Memory B cell (primary cell): ENCODE measurements at places on chromosomes 3 and 15.

- DNase-seq = no peak
Measured at GRCh38 chr15:27831384-27832236, 267.5 kb downstream of the OCA2 start.

- DNase-seq = no peak
Measured at GRCh38 chr15:77066971-77067690, 3.8 kb downstream of the TSPAN3 start.

- no peak for DNase-seq
Measured at GRCh38 chr3:188230962-188231361, 77.0 kb downstream of the LPP start.

GRCh38 chr15:87761736-87762509 is 494.6 kb downstream of the NTRK3 start:
- no peak for DNase-seq

DNA sequence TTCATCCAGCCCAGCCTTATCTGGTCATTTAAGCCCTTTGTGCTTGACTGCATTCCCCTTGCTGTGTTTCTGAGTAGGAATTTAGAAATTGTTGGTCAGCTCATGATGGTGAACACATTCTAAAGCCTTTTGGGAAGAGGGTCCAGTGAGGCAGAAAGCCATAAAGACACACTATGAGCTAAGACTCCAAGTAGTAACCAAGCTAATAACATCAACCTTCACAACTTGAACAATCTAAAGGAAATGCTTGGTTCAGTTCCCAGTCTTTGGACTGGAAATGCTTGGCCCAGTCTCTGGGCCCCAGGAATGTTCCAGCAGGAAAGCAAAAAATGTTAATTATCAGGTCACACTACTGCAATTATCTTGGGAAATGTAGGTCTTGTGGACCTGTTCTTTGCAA is 7.7 kb downstream of the PLSCR1 start:
- DNase-seq = no peak

DNA sequence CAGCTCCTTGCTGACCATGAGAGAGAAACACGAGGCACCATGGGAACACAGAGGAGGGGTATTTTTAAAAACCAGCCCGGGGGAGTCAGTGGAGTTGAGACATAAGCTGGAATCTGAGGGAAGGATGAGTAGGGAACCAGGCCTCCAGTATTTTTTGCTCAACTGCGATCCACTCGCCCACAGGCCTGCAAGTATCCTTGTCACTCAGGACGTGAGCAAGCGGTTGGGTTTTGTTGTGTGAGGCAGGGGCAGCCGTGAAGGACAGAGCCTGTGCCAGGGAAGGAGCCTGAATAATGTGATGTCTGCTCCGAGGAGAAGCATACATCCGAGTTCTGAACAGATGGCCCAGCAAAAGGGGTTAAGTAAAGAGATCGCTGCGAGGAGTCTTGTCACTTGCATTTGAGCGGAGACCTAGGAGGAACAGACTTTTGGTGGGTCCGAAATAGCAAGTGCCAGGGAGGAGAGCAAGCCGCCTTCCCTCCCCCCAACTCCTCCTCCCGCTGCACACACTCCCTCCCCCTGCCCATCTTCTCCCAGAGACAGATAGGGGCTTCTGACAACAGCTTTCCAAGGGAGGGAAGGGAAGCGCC is 20.4 kb upstream of the NTRK3 start:
- no peak for DNase-seq

DNA sequence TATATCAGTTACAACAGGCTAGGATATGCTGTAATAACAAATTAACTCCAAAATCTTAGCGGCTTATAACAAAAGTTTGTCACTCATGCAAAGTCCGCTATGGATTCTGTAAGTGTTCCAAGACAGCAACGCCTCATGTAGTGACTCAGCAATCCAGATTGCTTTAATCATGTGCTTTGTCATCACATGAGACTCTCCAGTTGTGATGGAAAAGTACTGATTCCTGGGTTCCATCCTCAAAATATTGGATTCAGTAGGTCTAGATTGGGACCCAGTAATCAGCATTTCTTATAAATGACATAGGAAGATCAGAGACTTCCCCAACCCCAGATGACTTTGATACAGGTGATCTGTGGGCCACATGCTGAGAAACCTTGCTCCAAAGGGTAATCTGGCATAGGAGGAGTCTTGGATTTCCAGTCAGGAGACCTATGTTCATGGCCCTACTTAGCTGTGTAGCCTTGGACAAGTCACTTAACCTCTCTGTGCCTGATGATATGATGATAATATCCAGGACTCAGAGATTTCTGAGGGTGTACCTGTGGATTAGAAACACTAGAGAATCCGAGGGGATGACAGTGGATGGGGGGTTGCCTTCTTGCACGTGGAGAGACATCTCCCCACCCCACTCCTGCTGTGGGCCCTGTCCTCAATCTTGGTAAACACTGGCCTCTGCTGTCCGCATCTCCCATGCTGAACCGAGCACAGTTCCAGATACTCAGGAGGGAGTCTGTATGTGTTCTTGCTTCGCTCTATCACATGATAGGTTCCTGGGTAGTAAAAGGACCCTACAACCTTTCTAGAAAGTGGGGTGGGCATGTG is 65.5 kb downstream of the CORO2B start:
- no peak for DNase-seq

DNA sequence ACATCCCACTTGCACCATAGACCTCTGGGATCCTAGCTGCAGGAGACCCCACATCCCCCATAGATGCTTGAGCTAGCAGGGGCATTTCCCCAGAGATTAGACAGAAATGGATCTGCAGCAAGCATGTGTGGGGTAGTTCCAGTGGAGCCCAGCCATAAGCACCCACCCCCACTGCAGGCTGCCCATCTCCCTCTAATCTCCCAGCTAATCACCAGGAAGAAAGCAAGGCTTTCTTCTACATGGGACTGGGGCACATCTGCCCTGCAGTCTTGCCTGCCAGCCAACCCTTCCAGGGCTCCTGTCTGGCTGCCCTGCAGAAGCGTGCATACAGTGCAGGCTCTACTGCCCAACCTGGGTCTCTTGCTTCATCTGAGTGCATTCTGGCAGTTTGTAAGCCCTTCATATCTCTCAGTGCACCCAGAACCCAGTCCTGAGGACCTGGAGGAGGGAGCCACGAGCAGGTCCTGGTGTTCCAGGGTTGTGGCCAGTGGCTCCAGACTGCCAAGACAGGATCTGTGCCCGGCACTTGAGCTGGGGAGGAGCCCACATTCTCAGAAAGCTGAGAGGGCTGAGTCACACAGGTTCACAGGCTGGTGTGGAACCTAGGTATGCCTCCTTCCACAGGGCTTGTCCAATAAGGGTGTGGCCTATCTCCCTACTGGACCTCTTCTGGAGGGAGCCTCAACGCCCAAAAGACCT is 49.9 kb upstream of the IGSF11 start:
- no peak for DNase-seq

GRCh38 chr15:75827691-75828090 is 15.6 kb upstream of the UBE2Q2 start:
- no peak for DNase-seq

- no peak for DNase-seq
Measured at GRCh38 chr15:68224546-68225250, 4.8 kb downstream of the CLN6 start.

DNA sequence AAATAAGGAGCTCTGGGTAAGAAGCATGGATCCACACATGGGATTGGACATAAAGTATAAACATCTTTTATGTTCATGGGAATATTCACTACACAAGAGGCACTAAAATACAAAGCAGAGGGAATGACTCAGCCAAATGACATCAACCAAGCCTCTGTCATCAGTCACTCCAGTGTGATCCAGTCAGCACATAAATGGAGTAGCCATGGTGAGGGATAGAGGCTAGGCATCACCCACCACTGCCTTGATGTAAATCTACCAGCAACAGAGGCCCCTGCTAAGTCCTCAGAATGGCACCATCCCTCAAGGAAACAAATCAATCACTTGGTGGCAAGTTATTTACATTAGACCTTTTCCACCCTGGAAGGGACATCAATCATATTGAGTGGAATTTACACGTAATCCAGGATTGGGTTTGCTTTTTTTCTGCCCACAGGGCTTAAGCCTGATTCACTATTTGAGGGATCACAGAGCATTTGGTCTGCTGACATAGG is 27.2 kb downstream of the VEPH1 start:
- DNase-seq = no peak

DNA sequence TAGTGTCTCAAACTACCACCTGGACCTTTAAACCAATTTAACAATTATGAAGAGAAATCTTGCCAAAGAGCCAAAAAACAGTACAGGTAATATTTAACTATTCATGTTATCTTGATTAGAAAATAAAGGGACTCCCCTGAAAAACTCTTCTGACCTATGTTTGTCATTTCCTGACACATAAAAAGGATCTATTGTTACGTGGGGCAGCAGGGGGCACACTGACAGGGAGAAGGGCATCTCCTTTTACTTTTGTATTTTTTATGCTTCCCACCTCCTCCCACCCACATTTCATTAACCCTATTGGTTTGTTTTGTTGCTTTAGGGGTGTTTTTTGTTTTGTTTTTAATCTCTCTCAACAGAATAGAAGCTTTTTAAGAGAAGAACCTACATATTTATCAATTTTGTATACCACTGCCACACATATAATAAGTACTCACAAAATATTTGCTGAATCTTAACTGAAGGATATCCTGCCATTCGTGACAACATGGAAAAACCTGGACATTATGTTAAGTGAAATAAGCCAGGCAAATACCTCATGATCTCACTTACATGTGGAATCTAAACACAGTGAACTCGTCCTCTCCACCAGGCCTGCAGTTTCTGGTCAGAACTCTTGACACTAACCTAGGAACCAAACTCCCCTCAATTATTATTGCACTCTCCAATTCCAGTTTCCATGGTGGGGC is 17.7 kb downstream of the STAG1 start:
- DNase-seq = no peak

DNA sequence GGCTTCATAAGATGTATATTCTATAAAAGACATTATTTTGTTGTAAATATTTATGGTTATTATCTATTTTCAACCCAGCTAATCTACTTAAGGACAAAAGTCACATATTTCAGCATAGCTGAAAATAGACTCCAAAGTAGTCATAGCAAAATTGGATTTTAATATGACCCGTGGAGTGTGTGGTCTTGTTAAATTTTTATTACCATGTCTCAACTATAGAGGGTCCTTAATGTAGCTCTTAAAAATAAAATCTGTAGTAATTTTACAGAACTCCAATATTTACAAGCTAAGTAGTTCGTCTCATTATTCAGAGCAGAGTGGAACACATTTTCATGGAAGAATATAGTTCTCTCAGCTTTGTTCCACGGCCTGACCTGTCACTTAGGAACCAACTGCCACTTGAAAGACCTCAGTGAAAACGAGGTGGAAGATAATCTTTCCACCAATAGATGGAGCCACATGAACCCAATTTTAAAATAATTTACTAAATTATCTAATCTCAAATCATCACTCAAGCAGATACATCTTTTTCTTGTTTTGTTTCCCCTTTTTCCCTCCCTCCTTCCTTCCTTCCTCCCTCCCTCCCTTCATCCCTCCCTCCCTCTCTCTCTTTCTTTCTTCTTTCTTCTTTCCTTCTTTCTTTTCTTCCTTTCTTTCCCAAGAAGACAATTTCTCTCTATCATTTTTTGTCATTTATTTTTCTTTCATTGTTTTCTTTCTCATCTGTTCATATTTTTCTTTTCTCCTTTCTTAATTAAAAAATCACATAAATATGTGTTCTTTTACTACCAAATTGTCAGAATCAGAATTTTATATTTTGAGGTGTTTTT is 97.2 kb downstream of the CLDN1 start:
- no peak for DNase-seq

- no peak for DNase-seq
Measured at GRCh38 chr3:157471064-157471463, 32.2 kb downstream of the VEPH1 start.

- DNase-seq = no peak
Measured at GRCh38 chr15:40105517-40106202, 3.0 kb downstream of the BMF start.

DNA sequence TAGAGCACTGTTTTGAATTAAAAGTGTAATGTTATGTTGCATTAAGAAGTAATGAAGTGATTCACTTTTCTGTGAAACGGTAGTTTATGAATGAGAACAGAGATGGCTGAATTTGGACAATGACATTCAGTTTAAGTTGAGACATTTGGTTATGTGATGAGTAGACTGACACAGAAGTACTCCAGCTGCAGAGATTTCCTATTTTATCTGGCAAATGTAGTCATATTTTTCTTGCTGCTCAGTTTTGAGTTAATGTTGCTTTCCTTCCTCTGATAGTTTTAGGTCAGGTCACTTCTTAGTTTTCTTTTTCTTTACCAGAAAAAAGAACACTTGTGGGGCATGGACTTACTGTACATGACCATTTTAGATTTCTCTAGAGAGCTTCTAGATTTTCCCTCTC is 51.2 kb downstream of the ASB7 start:
- no peak for DNase-seq

DNA sequence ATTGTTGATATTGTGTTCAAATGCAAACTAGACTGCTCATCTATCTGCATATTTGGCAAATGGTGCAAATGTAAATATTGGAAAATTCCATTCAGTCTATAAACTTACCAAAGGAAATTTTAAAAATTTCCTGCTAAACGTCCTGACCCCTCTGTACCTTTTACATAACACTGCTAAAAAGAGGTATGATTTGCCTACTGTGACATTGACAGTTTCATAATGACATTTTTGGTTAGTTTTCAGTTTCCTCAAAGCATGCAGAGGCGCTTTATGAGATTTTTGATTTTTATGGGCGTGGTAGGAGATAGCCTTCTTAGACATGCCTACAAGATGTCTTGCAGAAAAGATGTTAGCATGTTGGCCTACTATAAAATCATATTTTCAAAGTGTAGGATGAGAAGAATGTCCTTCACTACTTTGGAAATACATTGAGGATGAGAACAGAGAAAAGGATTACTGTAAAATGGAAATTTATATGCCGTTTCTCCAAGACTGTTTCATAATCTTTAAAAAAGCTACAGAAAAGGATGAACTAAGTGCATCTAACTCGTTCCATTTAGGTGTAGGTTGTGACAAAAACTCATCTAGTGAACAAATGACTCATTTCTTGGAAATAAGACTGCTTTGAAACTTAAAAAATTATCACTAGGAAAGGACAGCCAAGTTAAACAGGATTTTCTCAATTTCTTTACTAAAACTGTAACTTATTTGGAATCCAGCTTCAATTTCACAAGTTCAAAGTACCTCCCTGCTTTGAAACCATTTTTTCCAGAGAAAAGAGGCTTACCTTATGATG is 14.5 kb upstream of the ISLR start:
- DNase-seq = no peak

GRCh38 chr3:186772701-186773417 is 10.5 kb upstream of the EIF4A2 start:
- peak; percentile 61 for DNase-seq

GRCh38 chr3:46098319-46098761 is 71.1 kb upstream of the XCR1 start:
- DNase-seq = no peak

DNA sequence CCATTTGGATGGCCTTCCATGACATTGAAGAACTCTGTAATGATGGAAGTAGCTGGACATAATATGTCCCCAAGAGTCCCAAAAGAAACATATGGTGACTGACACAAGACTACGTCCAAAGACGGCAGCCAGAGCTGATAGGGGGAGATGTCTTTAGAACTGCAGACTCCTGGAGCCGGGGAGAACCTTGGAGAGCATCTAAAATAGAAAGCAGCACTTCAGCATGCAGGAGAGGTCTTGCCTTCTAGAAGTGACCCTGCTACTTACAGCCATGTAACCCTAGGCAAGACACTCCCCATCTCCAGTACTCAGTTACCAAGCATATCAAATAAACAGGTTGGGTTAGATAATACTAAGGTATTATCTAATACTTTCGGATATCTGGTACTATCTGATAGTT is 143.8 kb upstream of the BCL6 start:
- no peak for DNase-seq
